Sigmoid colon (tissue), 7 donors: ENCODE measurements at places on chromosomes 12 and 14.

DNA sequence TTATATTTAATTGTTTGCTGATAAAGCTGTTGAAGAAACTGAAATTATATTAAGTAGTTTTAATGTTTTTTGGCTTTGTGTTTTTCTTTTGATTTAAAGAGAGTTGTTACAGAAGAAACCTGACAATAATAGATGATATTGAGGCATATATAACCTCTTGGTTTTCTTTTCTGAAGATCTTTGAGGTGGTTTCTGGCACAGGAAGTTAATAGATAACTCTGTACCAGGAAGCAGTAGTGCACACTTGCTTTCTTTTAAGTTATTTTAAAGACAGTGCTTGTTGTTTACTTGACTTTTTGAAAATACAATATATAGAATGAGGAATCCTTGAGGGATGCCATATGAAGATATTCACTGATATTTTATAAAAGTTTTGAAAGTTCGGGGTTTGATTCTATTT is 209.0 kb upstream of the FBXO33 start:
- no peak for DNase-seq

DNA sequence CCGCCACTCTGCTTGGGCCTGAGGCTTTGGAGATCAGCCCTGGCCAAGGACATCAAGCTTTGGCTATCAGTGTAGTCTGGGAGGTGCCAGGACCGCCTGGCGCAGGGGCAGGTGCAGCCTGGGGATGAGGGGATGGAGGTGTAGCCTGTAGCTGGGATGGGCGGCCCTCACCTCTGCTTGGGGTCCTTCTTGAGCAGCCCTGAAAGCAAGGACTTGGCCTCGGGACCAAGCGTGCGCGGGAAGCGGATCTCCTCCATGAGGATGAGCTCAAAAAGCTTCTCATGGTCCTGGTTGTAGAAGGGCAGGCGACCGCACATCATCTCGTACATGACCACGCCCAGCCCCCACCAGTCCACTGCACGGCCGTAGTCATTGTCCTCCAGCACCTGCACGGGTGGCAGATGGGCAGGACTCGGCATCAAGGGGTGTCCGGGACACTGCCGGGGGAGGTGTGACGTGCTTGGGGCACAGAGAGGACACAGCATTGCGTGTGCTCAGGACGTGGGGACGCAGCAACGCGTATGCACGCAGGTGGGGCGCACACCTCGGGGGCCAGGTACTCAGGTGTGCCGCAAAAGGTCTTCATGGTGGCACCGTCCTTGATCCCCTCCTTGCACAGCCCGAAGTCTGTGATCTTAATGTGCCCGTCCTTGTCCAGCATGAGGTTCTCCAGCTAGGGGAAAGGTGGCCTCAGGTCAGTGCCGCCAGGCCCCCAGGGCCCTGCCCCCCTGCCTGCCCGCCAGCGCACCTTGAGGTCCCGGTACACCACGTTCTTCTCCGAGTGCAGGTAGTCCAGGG is 20.0 kb downstream of the SIVA1 start:
- DNase-seq = no peak

DNA sequence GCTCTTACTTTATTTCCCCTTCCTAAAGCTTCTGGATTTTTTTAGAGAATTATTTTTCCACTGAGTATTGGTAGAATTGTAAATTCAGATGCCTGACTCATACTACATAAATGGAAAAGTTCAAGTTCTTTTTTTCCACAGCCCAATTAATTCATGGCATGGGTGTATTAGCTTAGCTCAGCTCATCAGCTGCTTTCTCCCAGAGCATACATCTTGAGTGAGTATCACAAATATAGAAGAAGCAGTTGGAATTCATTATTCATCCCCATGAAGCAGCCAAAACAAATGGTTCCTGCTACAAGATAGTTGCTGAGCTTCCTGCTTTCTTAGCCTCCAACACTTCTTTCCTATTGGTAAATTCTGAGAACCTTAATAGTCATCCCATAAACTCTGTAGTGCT is 105.1 kb downstream of the C12orf50 start:
- no peak for DNase-seq

GRCh38 chr12:20375560-20375959 is 7.2 kb downstream of the PDE3A start:
- DNase-seq = no peak

- DNase-seq = no peak
These were observed 6.8 kb downstream of the ZFHX2 start for GRCh38 chr14:23544511-23545447.

DNA sequence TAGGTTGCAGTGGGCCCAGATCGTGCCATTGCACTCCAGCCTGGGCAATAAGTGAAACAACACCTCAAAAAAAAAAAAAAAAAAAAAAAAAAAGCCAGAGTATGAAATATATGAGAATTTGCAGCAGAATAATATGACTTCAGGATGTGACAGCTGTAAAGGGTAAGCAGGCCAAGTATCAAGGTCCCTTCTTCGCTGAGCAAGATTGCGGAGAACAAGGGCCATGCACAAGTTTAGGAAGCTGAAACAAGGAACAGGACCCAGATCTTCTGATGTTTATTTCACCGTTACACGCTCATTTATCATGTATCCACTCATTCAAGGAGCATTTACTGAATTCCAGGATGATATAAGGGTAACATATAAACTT is 659 bp upstream of the FOXJ2 start:
- no peak for DNase-seq

DNA sequence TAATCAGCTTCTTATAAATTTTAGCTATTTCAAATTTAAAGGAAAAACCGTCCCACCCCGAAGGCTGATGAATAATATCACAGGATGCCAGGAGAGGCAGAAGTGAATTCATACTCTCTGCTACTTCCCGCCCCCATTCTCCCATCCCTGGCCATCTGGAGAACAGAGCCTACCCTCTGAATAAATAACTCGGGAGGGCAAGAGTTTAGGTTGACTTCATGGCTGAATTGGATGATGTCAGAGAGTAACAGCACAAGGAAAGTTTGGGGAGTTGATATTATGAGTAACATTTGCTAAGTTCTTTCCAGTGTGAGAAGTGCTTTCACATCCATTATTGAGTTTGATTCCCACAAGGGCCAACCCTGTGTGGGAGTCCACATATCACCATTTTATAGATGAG is 241.6 kb downstream of the EGLN3 start:
- no peak for DNase-seq
